ENCODE measurements at places on chromosomes 5 and 9.
A peak's percentile ranks its signal among the peaks of the same experiment; 100 is the strongest.

GRCh38 chr5:140664030-140664358 is 710 bp upstream of the WDR55 start:
- DNase-seq, result no peak

DNA sequence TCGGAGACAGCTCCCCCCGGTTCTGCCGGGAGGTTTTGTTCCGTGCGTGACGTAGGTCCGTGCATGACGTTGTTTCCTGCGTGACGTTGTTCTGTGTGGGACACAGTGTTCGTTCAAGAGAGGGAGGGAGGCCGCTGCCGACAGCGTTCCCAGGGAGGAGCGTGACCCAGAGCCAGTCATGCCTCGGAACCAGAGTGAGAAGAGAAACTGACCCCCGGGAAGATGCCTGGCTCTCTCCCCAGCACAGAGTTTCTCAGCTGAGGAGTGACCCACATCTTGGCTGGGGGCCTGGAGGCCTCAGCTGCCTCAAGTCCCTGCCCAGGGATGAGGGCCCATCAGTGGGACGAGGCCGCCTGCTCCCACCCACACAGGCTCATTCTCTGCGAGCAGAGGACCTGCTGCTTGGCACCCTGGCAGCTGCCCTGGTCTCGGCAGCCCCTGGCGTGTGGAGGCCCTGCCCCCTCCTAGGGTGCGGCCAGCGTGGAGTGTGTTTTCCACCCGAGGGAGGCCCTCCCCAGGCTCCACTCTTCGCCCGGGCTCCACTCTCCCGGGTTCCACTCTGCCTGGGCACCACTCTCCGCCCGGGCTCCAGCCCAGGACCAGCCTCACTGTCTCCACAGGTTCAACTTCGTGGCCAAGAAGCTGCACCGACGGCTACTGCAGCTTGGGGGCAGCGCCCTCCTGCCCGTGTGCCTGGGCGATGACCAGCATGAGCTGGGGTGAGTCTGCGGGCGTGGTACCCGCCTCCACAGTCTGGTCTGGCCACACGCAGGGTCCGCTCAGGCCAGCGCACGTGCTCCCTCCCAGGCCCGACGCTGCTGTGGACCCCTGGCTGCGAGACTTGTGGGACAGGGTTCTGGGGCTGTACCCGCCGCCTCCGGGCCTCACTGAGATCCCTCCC is 7.9 kb downstream of the NDOR1 start:
- DNase-seq, result no peak

GRCh38 chr9:126709241-126709640 is 95.5 kb downstream of the LMX1B start:
- no peak for DNase-seq

- peak; percentile 32 for DNase-seq
These were observed 732 bp downstream of the SNAPC3 start for GRCh38 chr9:15423231-15423985.

DNA sequence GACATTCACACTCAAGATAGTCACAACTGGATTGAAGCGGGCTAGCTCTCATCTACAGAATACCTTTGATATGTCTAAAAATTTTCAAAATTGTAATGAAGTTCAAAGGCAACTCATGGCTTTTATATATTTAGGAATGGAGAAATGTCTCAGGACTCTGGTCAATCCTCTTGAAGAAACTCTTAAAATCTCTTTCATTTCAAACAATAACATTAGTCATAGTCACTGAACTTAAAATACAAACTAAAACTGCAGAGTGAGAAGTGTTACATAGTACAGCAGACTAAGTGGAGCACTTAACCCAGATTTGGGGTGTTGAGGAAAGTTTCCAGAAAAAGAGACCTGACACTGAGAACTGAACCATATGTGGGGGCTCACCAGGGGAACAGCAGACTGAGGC is 20.7 kb downstream of the FANCC start:
- DNase-seq, result no peak

DNA sequence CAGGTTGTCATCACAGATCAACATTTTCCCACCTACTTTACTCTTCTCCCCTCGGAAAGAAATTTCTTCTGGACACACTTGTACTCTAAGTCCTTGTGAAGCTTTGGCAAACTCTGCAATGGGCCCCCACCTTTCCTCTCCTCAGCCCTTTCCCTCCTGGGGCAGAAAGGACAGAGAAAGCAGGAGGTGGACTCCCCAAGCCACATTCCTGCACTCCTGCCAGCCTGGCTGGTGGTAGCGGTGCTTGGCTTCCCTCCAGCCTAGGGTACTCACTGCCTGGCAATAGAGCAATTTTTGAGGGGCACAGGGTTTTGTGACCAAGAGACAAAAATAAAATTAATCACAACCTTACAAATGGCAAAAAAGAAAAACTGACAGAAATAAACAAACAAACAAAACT is 451.4 kb downstream of the ZSWIM6 start:
- DNase-seq, result peak; percentile 3

DNA sequence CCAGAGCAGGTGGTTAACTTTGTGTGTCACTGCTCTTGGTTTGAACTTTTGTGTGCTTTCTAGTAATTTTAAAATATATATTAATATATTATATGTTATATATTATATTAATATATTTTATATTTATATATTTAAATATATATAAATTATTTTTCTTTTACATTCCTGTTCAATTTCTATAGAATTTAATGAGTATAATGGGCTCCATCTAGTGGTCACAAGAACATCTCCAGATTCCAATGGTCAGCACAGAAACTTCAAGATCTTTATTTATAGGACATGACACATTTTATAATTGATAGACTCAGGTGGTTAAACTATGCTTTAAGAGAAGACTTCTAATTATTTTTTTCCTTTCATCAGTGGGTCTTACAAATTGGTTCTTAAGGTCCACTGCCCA is 39.1 kb downstream of the COL23A1 start:
- DNase-seq, result peak; percentile 45

DNA sequence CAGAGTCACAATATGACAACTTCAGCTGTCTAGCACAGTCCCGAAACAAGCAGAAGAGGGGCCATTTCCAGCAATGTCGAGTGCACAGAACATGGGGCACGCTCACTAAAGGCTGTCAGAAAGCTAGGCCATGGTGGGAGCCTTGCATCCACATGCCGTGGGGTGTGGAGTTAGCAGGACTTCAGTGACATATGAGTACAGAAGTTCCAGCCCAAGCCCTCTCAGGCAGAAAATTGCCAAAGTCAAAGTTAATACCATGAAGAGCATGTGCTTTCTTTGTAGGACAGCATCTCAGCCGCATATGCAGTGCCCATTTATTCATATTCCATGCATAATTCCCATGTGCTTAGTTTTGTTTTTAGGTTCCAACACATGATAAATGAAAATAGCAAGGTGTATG is 26.7 kb downstream of the ECM2 start:
- DNase-seq, result no peak
